ENCODE measurements at places on chromosomes 12 and 14.

GRCh38 chr14:28926122-28926521 lies 159.5 kb downstream of the FOXG1 start:
- no peak for DNase-seq

- DNase-seq, result no peak
Measured at GRCh38 chr14:91607322-91608047, 97.4 kb upstream of the PPP4R3A start.

DNA sequence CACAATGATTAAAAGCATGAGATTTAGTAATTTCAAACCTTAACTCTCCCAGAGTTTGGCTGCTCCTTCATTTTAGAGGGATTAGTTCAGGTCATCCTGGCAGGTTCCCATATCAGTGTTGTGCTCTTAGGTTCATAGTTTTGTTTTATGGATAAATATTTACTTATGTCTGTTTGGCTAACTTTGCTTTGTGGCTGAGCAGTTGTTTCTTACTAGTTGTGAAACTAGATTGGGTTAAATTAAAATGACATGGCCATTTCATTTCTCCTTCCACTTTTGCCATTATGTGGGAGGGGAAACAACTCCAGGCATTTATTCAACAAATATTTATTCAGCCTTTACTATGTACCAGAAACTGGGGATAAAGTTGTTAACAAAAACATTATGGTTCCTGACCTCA lies 158.8 kb downstream of the TMTC3 start:
- DNase-seq, result no peak

DNA sequence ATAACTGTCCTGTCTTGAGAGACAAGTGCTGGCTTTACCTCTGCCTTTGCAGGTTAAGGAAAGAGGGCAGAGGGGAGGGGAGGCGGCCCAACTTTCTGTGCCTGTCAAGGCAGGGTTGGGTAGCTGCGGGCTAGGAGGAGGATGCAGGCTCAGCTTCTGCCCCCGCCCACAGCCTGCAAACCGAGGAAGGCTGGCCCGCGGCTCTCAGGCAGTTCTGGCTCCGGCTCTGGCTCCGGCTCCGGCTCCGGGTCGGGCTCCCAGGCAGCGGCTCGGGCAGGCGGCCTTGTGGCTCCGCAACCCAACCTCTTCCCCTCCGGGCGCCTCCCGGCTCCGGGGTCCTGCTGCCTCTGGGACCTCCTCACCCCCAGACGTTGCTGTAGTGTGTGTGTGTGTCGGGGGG lies 92.9 kb downstream of the TMEM30B start:
- DNase-seq, result no peak

DNA sequence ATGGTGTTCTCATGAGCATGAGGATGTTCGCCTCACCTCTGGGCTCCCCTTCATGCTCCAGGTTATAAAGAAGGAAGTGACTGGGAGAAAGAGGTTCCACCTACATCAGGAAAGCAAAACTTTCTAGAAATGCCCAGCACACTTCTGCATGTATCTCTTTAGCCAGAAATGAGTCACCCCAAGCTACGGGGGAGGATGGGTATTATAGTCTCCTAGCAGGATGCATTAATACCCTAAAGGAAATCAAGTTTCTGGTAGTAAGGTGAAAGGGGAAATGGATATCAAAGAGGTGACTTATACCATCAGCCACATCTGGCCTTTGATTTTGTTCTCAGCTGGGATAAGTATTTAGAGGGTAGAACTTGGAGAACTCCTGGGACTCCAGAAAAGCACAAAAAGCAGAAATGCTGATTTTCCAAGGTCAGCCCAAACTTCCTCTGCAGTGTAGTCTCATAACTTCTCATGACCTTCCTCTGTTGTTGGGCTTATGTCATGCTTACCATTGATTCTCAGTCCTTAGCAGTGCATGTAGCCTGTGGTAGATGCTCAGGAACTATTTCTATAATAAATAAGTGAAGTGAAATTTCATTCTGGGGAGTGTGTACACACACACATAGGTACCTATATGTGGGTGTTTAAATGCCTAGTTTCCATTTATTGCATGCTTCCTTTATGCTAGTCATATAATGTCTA lies 209.4 kb upstream of the CRY1 start:
- DNase-seq, result no peak

DNA sequence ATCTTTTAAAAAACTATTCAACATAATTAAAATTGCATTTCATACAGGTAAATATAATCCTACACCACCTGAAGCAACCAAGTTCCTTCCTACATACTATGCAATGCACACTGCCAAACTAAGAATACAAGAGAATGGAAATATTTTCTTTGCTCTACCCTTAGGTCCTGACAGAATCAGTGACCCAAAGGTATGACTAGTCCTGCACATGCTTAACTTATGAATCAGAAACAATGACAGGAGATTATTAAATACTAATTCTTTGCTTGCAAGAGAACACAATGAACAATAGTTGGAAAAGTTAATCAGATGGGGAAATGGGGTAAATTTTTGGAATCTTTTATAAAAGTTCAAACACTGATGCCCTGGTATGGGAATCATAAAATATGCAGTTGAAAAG lies 220.1 kb downstream of the SOX5 start:
- DNase-seq, result no peak

- no peak for DNase-seq
Measured at GRCh38 chr12:72207079-72207478, 65.1 kb upstream of the TRHDE start.

DNA sequence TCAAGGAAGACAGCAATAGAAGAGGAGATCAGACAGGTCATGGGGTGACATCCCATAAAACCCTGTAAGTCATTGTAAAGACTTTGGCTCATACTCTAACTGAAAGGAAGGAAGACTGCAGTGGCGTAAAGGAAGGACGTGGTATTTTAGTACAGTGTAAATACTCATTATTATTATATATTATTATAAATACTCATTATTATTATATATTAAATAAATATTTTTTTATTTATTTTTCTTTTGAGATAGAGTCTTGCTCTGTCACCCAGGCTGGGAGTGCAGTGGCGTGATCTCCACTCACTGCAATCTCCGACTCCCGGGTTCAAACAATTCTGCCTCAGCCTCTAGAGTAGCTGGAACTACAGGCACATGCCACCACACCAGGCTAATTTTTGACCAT lies 15.1 kb upstream of the LRP10 start:
- DNase-seq, result no peak
